CD4-positive, alpha-beta T cell treated with Interleukin-17A for 1 hour (primary cell): ENCODE measurements at places on chromosomes 2 and 18.
A peak's percentile ranks its signal among the peaks of the same experiment; 100 is the strongest.

GRCh38 chr2:170052151-170052550 lies 125.8 kb upstream of the MYO3B start:
- DNase-seq, result no peak

DNA sequence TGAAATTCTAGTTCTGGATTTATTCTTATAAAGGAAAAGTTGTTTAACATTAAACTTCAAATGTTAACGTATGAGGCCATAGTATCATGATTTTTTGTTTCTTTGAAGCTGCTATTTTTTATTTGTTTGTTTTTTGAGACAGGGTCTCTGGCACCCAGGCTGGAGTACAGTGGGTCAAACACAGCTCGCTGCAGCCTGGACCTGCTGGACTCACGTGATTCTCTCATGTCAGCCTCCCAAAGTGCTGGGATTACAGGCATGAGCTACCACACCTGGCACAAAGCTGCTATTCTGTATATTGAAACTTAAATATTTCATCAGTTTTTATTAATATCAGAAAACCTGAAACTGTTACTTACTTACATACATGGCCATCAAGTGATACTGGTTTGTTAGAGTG lies 89.5 kb upstream of the RPRM start:
- no peak for DNase-seq

DNA sequence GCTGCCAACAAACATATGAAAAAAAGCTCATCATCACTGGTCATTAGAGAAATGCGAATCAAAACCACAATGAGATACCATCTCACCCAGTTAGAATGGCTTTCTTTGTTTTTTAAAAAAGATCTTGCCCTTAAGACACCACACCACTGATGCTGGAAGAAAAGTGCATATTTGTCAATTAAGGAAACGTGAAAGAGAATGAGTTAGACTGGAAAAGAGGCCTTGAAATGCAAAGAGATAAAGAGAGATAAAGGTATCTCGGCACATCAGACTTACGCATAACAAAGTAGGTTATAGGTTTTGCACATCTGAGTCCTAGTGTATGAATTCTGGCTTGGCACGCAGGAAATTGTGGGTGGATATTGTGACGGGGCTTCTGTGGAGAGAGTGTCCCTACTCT lies 149.5 kb downstream of the MTX2 start:
- no peak for DNase-seq

- no peak for DNase-seq
These were observed 198.3 kb upstream of the SLC35G4 start for GRCh38 chr18:11411048-11411447.

- DNase-seq, result no peak
These were observed 30.3 kb upstream of the SEC11C start for GRCh38 chr18:59109375-59109774.

DNA sequence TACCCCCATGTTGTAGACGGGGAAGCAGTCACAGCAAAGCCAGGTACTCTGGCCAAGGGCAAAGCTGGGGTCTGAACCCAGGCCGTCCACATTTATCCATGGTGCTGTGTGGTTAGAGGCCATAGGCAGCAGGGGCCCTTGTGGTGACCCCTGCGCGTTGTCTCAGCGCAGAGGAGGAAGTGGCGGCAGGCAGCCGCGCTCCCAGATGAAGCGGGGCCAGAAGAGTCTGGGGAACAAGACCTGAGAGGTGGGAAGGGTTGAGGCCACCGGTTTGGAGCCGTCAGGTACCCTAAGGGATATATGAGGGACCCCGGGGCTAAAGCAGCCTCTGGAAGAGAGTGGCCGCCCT lies 770 bp downstream of the ZNF396 start:
- DNase-seq, result peak; percentile 22

DNA sequence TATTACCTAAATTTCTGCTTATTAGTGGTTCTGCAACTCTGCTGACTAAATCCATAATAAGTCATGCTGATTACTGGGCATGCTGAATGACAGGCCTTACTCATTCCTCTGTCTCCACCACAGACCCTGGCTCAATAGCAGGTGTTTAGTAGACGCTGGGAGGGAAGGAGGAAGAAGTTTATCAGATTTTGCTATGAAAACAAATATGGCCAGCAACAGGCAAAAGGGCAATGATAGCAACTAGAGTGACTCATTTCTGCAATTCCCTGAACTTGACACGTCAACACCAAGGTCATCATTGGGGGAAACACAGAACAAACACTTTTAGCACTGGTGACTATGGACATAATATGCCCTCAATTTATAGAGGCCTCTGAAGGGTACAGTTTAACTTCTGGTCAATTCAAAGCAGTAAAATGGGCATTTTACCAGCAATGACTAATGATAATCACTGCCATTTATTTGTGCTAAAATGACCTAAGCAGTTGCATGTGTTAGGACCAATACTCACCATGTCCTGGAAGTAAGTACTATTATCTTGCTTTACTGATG lies 35.2 kb downstream of the TMEM163 start:
- DNase-seq, result no peak

- no peak for DNase-seq
These were observed 313.2 kb upstream of the ETAA1 start for GRCh38 chr2:67083951-67084350.

DNA sequence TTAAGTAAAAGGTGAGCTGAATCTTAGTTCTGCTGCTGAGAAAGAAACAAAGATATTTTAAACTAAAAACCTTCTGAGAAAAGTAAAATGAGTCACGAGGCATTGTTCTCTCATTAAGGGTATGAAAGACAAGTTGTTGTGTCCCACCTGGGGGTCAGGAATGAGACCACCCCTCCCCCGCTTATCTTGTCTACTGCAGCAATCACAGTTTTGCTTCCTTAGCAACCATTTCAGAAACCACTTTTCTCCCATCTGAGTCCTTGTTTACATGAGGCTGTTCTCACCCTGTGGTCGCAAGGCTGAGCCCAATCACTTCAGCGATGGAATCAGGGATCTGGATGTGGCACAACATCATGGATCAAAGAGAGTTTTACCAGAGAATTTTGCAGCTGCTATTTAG lies 377.6 kb upstream of the NETO1 start:
- no peak for DNase-seq

GRCh38 chr2:43026426-43027096 lies 199.8 kb downstream of the ZFP36L2 start:
- no peak for DNase-seq

GRCh38 chr2:39452396-39452795 lies 15.3 kb upstream of the MAP4K3 start:
- DNase-seq, result no peak

DNA sequence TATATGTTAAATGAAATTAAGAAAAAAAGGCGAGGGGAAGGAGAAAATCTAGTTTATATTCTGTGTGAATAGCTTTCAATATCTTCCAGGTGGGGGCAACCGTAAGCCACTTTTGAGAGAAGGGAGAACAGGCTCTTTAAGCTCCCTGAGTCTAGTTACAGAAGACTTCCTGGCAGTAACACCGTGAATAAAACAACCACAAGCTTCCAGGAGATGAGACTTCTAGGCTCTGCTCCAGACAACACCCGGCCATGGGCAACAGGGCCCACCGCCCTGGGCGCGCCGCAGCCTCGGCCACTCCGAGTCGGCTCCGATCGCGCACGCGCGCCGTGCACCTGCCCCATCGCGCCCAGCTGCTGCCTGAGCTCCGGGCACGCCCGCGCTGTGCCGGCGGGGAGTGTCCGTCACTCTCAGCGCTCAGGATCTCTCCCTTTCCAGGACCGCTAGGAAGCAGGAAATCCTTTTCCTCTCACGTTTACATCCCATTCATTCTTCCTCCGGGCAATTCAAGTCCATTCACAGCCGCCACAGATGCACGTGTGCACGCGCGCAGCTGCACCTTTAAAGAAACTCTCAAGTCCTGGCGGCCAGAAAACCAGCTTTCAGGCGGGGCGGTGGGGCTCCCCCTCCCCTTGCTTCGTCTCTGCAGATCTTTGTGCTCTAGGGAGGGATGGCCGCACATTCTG lies 19.4 kb upstream of the PAX3 start:
- peak; percentile 57 for DNase-seq

DNA sequence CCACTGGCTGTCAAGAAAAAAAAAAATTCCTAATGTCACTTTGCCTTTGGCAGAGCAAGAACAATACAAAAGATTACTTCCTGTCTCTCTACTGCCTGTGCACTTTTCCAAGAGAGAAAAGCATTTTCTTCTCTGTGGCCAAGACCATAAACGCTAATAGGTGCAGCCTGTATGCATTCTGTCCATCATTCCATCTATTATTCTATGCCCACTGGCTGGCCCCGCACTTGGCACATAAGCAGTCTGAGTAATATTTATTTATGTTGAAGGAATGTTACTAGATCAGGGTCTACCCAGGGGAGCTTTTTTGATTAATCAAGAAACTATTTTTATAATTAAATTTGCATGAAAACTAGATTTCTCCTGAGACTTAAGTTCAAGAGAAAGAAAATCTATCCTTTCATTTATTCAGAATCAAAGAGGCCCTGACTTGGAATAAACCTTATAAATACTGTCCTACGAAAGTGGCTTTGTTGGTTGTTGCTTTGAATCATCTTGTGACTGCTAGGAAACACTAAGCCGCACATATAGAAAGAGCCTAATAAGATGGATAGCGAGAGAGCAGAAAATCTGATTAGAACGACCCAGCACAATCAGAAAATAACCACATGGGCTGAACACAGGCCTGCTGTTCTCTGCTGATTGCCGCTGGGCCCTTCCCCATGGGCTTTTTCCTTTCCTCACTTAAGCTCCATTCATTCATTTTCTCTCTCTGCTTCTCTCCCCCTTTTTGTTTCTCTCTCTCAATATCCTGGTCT lies 59.4 kb downstream of the MMADHC start:
- no peak for DNase-seq

DNA sequence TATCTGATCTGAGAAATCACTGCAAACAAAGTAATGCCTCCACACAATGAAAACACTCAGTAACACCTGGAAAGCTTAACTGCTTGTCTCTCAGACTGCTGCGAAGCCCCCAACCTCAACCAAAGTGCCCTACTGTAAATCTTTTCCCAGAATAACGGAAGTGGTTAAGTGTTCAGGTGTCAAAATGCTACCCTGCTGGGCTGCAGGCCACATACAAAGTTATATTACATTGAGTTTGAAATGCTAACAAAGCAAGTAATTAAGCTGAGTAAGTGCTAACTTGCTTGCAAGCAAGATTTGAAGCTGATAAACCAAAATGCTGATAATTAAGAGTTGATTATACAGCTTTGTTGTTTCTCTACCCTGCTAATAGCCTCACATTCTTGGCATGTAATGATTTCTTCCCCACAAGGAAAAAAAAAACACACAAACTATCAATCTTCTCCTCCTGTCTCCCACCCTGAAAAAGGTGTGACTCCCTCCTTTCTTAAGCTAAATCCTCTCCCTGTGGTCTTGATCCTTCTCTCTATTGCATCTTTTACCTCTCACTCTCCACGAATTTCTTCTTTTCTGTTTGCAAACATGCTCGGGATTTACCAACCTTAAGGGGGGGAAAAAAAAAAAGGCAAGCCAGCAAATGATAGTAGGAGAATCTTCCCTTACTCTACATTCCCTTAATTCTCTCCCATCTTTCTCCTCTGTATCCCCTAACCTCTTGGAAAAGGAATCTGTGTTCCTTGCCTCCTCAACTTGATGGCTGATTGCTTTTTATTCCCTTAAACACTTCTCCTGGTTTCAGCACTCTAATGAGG lies 266.8 kb upstream of the SIX3 start:
- DNase-seq, result no peak

DNA sequence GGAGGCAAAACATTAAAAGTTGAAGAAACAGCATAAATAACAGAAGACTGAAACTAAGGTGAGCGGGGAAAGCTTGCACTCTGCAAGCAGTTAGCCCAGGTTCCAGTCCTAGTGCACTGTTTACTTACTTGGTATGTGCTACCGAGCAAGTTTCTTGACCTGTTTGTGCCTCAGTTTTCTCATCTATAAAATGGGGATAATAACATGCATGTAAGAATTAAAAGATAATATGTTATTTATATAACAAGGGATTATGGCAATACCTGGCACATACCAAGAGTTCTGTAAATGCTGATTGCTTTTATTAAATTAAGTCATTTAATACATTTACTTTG lies 37.1 kb upstream of the IKZF2 start:
- no peak for DNase-seq
